ENCODE measurements at places on chromosomes 1 and 21.

GRCh38 chr1:176801514-176802020 lies 338.6 kb downstream of the PAPPA2 start:
- no peak for DNase-seq

DNA sequence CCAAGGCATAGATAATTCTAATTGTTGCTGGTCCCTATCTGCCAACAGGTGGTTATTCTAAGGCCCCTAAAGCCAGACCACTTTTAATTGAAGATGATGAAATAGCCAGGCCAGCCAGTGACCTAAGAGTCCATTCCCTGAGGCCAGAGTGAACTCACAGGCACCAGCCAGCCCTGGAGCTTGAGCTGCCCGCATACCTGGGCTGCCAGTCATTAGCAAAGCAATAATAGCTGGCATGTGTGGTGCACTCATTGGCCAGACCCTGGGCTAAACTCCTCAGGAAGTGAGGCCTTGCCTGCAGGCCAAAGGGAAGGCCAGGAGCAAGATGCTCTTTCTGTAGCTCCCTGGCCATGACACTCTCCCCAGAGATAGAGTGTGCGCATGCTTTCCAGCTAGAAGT lies 180.4 kb upstream of the KLHDC7A start:
- DNase-seq, result no peak

DNA sequence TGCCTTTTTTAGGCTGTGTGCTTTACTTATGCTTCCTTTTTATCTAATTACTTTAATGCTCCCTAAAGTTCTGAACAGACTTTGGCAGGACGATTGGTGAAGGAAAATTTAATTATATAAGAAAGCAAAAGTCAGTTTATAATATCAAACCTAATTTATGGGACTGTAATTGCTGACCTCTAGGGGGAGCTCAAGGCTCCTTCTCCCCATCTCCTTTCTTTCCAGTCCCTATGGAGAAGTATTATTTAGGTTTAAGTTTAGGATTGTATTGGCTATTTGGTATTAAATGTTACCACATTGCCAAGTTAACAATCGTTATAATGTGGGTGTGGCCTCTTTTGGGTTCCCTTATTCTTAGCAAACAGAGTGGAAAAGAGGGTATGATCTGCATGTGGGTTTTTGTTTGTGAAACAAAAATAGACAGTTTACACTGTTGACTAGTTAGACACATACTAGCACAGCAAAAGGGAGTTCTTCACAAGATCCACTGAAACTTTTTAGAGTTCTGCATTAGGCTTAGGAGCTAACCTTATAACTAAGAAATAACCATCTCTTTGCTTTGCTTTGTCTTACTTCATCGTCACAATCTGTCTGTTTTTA lies 48.2 kb upstream of the TNFSF4 start:
- no peak for DNase-seq

GRCh38 chr1:7300893-7301663 lies 470.0 kb upstream of the VAMP3 start:
- peak; percentile 99 for DNase-seq

GRCh38 chr1:113390871-113391648 lies 745 bp downstream of the MAGI3 start:
- no peak for DNase-seq

DNA sequence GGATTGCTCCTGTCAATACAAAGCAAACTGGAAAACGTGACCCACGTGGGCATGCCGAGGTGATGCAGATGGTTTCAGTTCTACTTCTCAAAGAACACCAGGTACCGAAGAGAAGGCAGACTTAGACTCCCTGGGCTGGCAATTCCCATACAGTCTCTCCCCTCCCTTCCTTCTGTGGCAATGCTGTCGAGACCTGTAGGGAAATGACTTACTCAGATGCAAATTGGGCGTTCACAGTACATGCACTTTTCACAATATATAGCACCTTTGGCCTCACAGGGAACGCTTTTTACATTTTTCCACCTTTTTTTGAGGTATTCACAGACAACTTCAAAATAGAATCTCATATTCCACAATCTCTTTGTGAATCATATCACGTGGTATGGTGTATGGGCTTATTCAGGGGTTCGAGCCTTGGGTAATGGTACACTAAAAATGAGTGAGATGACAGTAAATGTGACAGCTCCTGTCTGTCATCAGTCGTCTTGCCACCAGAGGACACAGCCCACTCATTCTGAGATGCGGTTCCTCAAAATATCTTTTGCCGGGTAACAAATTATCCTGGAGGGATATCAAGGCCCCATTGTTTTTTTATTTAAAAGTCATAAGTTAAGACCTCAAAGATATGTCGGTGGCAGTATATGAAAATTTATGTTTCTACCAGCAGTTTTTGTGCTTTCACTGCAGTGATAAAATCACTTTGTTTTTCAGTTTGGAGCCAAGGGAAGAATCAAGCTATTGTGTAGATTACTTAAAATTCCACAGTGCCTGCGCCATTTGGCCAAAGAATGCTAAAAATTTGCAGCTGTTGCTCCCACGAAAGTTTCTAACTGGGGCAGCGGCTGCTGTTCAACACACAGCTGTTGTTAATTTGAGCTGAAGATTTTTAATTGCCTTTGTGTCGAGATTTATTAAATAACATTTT lies 168.4 kb downstream of the ZZZ3 start:
- DNase-seq, result peak; percentile 74

GRCh38 chr21:28063241-28064216 lies 929.1 kb downstream of the LTN1 start:
- DNase-seq, result no peak

DNA sequence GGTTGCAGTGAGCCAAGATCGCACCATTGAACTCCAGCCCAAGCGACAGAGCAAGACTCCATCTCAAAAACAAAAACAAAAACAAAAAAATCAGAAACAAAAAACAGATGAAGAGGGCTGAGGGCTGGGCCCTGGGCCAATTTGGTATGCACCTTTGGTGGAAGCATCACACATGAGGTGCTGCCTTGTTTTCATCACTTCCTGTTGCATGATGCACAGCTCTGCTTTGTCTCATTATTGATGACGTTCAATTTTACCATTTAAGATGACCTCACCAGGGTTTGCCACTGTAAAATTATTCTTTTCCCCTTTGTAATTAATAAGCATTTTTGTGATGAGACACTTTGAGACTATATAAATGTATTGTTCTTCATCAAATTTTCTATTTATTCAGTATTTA lies 9.8 kb upstream of the IFNAR2 start:
- no peak for DNase-seq

DNA sequence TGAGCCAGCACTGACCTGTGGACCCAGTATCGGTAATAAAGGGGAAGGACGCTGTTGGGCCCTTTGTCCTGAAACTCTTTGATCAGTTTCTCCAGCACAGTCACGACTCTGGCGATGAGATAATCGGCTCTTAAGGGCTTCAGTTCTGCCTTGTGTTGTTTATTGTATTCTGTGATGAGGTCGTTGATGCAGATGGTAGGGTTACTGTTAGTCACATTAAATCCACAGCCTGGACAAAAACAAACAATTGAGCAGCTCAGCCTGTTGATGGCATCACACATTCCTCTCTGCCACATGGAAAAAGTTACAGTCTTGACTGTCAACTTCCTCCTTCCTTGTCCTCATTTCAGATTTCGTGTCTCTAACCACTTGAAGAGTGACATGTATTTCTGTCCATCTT lies 57.6 kb downstream of the SIM2 start:
- DNase-seq, result no peak

DNA sequence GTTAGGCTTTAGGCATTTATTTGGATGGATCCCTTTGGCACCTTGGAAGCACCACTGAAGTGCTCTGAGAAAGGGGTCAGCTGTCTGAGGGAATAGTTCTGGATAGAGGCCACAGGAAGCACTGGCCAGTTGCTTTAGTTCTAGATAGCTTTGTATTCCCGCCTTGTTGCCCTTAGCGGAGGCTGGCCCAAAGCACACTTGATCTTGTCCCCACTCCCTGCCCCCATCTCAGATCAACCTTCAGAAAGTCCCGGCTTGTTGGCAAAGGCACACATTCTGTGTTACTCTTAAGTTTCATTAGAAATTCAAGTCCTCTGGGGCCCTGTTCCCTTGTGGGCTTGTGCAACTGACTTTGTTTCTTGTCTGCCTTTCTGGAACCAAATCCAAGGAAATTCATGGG lies 15.2 kb upstream of the NBL1 start:
- no peak for DNase-seq

DNA sequence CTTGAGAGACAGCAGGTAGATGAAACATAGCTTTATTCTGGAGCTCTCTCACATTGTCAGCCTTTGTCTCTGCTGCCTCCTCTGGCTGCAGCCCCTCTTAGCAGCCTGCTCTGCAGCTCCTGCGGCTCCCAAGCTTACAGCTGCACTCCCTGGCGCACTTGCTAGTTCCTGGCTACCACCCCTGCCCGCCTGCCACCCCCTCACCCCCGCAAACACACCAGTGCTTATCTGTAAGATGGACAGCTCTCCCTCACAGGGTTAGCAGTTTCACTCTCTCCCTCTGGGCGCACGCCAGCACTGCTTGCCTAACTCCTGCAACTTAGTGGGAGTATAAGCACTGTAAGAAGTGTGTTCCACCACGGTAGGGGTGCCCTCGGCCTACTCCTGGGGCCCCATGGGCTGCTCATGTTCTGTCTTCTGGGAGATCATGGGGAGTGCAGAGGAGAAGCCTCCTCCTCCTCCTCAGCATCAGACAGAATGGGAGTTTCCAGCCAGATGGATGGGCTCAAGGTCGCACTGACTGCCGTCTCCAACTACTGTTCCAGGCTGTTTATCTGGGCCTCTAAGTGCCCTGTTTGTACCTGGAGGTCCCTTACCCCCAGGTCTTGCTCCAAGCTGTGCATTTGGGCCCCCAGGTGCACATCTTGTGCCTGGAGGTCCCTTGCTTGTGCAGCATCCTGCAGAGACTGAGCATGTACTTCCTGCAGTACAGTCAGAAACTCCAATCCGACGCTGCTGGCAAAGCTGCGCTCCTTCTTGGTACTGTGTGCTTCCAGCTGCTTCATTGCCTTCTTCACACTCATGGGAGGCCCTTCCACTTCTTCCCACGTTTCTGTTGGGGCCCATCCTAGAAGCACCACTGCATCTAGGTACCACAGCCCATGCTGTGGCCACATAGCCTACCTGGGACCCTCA lies 1388.1 kb downstream of the AMY1C start:
- DNase-seq, result no peak

DNA sequence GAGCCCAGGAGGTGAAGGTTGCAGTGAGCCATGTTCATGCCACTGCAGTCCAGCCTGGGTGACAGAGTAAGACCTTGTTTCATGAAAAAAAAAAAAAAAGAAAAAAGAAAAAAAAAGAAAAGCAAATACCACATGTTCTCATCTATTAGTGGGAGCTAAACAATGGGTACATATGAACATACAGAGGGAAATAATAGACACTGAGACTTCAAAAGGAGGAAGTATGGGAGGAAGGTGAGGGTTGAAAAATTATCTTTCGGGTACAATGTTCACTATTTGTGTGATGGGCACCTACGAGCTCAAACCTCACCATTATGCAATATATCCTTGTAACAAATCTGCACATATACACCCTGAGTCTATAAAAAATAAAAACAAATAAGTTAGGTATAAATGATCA lies 6.4 kb downstream of the ITGB3BP start:
- DNase-seq, result no peak

DNA sequence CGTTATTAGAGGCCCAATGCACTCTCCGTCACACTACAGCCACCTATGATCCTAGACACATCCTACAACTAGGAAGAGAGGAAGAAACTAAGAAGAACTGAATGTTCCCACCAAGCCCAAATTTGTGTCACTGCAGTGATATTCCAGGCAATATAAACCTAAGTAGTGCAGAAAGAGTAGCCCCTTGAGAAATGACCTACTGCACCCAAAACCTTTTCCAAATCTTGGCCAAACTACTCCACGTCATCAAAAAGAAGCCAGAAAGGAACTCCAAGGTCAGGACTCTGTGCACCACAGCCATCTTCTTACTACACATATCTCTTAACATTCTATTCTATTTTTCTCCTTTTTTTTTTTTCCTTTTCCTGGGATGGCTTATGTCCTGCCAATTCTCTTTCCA lies 60.2 kb downstream of the ADAMTS1 start:
- DNase-seq, result no peak

GRCh38 chr1:82534996-82535395 lies 734.3 kb downstream of the ADGRL2 start:
- DNase-seq, result no peak

DNA sequence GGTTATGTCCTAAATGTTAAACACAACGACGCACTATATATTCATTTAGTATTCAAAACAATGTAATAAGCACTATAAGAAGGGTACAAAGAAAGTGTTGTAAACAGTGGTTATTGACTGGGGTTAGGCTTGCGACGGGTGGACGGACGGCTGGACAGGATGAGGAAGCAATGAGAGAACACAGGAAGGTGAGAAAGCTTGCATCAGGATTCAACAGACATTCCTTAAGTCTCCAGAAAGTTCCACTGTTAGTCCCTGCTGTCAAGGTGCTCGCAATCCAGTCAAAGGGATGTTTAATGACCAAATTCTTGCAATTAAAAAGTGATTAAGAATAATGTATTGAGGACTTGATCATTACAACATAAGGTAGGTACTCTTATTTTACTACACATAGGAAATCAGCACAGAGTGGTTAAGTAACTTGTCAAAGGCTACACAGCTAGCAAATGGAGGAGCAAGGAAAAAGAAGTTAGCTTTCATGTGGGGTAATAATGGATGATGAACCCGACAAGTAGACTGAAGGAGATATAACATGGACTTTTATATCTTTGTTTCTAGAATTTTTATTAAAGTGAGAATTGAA lies 994 bp upstream of the ACBD6 start:
- no peak for DNase-seq

DNA sequence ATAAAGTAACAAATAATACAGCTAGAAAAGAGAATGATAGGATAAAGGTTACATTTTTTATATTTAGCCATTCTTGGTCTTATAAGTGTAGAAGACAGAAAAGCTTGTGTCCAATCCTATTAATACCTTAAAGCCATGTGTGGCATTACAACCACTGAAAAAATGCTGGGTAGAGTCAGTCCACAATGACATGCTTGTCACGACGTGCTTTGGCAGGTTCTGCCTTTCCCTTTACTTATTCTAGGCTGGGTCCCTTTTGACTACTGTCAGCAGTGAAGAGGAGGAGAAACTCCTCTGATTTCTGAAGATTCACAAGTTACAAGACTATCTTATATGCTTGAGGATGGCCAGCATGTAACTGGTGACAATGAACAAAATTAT lies 14.6 kb upstream of the AIM2 start:
- DNase-seq, result no peak

- no peak for DNase-seq
Measured at GRCh38 chr1:246591504-246591903, 25.2 kb downstream of the CNST start.

DNA sequence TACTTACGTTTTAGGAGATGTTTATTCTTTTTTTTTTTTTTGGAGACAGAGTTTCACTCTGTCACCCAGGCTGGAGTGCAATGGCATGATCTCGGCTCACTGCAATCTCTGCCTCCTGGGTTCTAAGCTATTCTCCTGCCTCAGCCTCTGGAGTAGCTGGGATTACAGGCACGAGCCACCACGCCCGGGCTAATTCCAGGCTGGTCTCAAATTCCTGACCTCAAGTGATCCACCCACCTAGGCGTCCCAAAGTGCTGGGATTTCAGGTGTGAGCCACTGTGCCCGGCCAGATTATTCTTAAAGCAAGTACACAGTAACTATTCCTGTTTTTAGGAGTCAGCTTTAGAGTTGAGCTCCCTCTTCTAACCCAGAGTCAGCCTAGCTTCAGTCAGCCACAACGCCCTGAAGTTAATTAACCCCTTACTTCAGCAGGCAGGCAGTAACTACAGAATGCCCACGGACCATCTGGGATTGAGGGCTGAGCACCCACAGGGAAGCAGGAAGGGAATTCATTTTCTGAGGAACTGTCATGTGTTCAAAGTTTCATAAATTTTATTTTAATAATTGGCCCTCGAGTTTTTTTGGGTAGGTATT lies 5.3 kb upstream of the ID3 start:
- DNase-seq, result no peak

GRCh38 chr1:107091418-107091817 lies 34.9 kb downstream of the PRMT6 start:
- no peak for DNase-seq

All from retinal pigment epithelial cell (primary cell).